ENCODE measurements at places on chromosomes 5 and 9. TPM values are rescaled to one million over a fixed set of nuclear protein-coding genes. Genes with fewer than 3 reads are reported as not detected.

Gene SLC36A3
- total RNA-seq = not detected

Gene TPPP
- total RNA-seq = 21.6 TPM

Gene SLC23A1
- not detected for total RNA-seq

Gene SPINK6
- total RNA-seq = not detected

DNA sequence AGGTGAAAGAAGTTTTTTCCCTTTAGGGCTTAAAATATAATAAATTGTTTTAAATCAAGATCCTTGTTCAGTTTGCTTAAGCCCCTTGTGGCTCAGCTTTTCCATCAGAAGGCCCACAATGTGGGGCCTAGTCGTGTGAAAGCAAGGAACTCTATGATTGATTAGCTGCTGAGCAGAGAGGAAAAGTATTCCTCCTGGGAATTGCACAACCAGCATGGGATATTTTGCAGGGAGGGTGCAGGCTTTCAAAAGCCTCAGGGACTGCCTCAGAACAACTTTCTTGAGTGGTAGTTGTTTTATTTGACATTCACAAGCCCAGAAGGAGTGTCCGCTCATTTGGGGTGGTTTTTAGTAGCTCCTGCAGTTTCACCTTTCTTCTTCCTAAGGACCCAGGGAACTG, 19.8 kb downstream of the TTC23L start:
- no peak for DNase-seq

- no peak for DNase-seq
These were observed 98.7 kb downstream of the TLE4 start for GRCh38 chr9:79670269-79670961.

GRCh38 chr9:125835655-125836054, 88.5 kb downstream of the PBX3 start:
- DNase-seq = no peak

DNA sequence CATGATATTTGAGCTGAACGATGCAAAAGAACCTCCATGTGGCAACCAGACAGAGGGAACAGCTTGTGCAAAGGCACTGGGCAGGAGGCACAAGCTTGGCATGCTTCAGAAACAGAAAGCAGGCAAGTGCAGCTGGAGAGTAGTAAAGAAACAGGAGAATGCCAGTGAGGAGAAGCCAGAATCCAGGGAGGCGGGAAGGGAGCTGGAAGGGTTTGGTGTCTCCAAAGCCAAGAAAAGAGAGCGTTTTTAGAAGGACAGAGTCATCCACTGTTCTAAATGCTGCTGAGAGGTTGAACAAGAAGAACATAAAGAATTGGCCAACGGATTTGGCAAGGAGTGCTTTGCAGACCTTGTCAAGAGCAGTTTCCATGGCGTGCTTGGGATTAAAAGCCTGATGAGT, 124.7 kb downstream of the TLE1 start:
- no peak for DNase-seq

GRCh38 chr9:136075881-136076678, 19.0 kb downstream of the NACC2 start:
- no peak for DNase-seq

DNA sequence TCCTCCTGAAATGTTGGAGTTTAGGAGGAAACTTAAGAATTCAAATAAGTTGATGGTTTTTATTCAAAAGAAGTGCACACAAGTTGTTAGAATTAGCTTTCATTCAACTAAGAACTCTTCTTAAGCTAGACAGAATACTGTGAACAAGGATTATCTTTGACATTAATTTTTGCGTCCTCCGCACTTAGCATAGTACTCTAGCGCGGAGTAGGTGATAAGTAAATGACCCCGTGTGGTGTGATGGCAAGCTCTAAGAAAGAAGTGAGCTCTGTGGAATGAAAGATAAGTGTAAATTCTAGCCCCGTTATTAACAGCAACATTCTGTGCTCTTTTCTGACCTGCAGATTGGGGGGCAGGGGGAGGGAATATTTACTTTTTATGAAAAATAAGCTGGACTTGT, 1.0 kb downstream of the BRIX1 start:
- DNase-seq = no peak

- DNase-seq = no peak
These were observed 132.9 kb downstream of the SREK1 start for GRCh38 chr5:66276986-66277385.

Measured in left ventricle myocardium inferior (tissue), 1 donor.